ENCODE measurements at places on chromosomes 4 and X. TPM values are rescaled to one million over a fixed set of nuclear protein-coding genes. Genes with fewer than 3 reads are reported as not detected.

TEX13B gene
- polyA plus RNA-seq, result not detected

DNA sequence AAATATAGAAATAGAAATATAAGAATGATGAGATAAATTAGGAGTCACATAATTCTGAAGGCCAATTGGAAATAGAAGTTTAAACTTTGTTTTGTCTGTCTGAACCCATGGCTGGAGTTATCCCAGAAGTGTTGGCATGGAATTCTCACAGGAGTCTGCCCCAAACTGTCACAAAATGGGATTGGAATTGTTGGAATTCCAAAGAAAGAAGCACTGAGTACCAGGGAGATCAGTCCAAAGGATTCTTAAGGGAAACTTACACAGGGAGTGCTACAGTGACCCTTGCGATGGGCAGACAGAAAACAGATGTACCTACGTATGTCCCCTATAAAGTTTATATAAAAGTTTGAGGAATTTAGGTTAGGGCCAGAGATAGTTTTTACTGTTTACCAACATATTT is 1607.7 kb downstream of the ARAP2 start:
- no peaks in the 10 kb centered on the region for H3K27me3 ChIP-seq
- no peak overlapping the region for H3K4me3 ChIP-seq
- DNase-seq, result no peak
- H3K36me3 ChIP-seq, result no peaks in the 10 kb centered on the region
- no peak overlapping the region for H3K27ac ChIP-seq

- H3K4me1 ChIP-seq, result no peaks in the 10 kb centered on the region
- H3K4me3 ChIP-seq, result no peak overlapping the region
- H3K27ac ChIP-seq, result no peak overlapping the region
- no peak for DNase-seq
- H3K36me3 ChIP-seq, result no peaks in the 10 kb centered on the region
These were observed 59.8 kb downstream of the AGTR2 start for GRCh38 chrX:116230130-116230898.

GRCh38 chr4:140642674-140643437 is 74.1 kb upstream of the UCP1 start:
- no peaks in the 10 kb centered on the region for H3K36me3 ChIP-seq
- peaks cover 20% of the 10 kb centered on the region for H3K4me1 ChIP-seq
- H3K4me3 ChIP-seq, result no peak overlapping the region
- no peak overlapping the region for H3K27ac ChIP-seq
- no peak for DNase-seq

CDS1 gene
- 0.85 TPM for polyA plus RNA-seq

GRIA3 gene
- polyA plus RNA-seq, result 2.8 TPM

Measured in liver (tissue), 10 donors.